Thoracic aorta (tissue), 2 donors: ENCODE measurements at places on chromosomes 5 and 9. TPM values are rescaled to one million over a fixed set of nuclear protein-coding genes. Genes with fewer than 3 reads are reported as not detected.

BAAT gene
- 0.92 TPM for total RNA-seq

CTSV gene
- total RNA-seq = 0.27 TPM

TAF1L gene
- not detected for total RNA-seq

SHB gene
- 41.7 TPM for total RNA-seq

CDH9 gene
- not detected for total RNA-seq

ELOVL7 gene
- total RNA-seq = 3.0 TPM

ARSI gene
- 4.3 TPM for total RNA-seq

SPINK5 gene
- 0.54 TPM for total RNA-seq

- H3K27ac ChIP-seq = peak overlapping the region; percentile 25
- no peak for DNase-seq
- peaks cover 17% of the 10 kb centered on the region for H3K36me3 ChIP-seq
- peaks cover 18% of the 10 kb centered on the region for H3K4me1 ChIP-seq
- no peak overlapping the region for H3K4me3 ChIP-seq
Observed at GRCh38 chr9:13110766-13111417, 168.6 kb downstream of the MPDZ start.

DNA sequence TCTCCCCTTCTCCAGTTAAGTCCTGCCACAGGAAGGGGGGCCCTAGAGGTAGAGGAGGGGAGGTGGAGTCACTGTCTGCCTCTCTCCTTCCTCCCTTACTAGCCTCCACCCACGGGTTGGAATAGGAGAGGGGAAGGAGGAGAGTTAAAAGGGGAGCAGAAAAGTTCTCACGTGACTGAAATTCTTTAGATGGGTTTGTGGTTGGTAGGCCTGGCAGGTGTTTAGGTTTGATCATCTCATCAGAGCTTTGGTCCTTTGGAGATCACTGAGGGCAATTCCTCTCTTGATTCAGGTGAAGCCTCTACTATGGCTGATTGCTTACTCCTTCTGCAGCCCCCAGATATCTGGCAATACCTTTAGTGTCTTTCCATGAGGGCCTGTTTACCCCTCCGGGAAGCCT lies 24.9 kb upstream of the C5orf63 start:
- no peaks in the 10 kb centered on the region for H3K4me1 ChIP-seq
- no peak overlapping the region for H3K27ac ChIP-seq

- H3K27ac ChIP-seq = peak overlapping the region; percentile 33
- DNase-seq = no peak
- peak overlapping the region; percentile 90 for H3K4me3 ChIP-seq
- H3K36me3 ChIP-seq = peaks cover 10% of the 10 kb centered on the region
Observed at GRCh38 chr9:134136118-134136995, 475 bp downstream of the WDR5 start.

DNA sequence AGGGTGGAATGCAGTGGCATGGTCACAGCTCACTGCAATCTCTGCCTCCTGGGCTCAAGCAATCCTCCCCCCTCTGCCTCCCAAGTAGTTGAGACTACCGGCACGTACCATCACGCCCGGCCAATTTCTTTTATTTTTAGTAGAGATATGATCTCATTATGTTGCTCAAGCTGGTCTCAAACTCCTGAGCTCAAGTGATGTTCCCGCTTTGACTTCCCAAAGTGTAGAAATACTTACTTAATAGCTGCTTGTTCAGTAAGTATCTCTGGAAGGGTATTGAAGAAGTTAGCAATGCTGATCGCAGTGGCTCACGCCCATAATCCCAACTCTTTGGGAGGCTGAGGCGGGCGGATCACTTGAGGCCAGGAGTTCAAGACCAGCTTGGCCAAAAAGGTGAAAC lies 35.7 kb upstream of the PLIN2 start:
- no peaks in the 10 kb centered on the region for H3K36me3 ChIP-seq
- H3K27ac ChIP-seq = no peak overlapping the region
- H3K27me3 ChIP-seq = no peaks in the 10 kb centered on the region
- no peaks in the 10 kb centered on the region for H3K4me1 ChIP-seq
- DNase-seq = no peak
- no peak overlapping the region for H3K4me3 ChIP-seq

- H3K4me1 ChIP-seq = no peaks in the 10 kb centered on the region
- H3K36me3 ChIP-seq = no peaks in the 10 kb centered on the region
- DNase-seq = no peak
- no peak overlapping the region for H3K4me3 ChIP-seq
- H3K27me3 ChIP-seq = no peaks in the 10 kb centered on the region
Observed at GRCh38 chr9:116899337-116900006, 212.4 kb downstream of the TRIM32 start.

DNA sequence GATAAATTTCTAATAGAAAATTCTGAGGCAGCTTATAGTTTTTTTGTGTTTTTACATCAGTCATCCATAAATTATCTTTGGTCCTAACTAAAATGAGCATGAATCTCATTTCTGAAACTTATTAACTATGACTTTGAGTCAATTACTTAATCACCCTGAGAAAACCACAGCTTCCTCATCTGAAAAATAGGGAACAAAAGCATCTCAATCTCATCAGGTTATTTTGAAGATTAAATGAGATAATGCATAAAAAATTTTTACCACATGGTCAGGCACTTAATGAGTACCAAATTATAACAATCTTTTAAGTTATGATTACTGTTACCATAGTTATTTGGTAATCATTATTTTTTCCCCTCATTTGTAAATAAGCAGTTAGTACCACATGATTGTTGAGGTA lies 279.1 kb downstream of the MAST4 start:
- no peak overlapping the region for H3K4me3 ChIP-seq
- H3K36me3 ChIP-seq = no peaks in the 10 kb centered on the region
- DNase-seq = no peak
- no peaks in the 10 kb centered on the region for H3K27me3 ChIP-seq
- no peaks in the 10 kb centered on the region for H3K4me1 ChIP-seq
- no peak overlapping the region for H3K27ac ChIP-seq

DNA sequence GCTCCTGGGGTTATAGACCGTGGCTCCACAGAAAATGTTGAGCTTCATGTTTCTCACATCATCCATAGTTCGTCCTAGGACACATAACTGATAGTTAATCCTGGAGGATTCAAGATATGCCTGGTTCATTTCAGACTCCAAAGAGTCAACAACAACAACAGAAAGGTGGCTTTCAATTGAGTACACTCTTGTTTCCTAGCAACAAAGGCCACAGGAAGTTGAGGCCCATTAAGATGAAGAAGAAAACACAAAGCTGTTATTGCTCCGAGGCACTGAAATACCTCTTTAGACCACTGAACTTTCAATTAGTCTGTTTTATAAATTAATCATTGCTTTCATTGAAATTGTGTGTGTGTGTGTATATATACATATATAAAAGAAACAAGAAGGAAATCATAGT lies 154.5 kb downstream of the YIPF5 start:
- H3K36me3 ChIP-seq = no peaks in the 10 kb centered on the region
- no peaks in the 10 kb centered on the region for H3K27me3 ChIP-seq
- H3K27ac ChIP-seq = no peak overlapping the region
- no peak overlapping the region for H3K4me3 ChIP-seq
- DNase-seq = no peak

DNA sequence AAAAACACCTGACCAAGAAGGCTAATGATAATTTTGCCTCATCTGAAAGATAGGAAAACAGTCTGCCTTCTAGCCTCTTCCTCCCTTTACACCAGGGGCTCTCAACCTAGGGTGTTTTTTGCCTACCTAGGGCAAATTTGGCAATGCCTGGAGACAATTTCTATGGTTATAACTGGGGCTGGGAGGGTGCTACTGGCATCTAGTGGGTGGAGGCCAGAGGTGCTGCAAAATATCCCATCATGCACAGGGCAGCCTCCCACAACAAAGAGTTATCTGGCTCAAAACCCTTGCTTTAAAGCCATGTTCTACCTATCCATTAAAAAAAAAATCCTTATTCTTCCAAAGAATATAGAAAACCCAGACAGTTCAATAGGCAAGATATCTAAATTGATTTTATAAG lies 45.0 kb upstream of the NR3C1 start:
- no peak for DNase-seq
- H3K27ac ChIP-seq = no peak overlapping the region
- H3K36me3 ChIP-seq = no peaks in the 10 kb centered on the region
- H3K4me3 ChIP-seq = no peak overlapping the region
- H3K27me3 ChIP-seq = no peaks in the 10 kb centered on the region

GRCh38 chr5:68886814-68887213 lies 207.0 kb upstream of the SLC30A5 start:
- H3K27ac ChIP-seq = no peak overlapping the region
- DNase-seq = no peak
- no peak overlapping the region for H3K4me3 ChIP-seq
- no peaks in the 10 kb centered on the region for H3K4me1 ChIP-seq
- H3K27me3 ChIP-seq = no peaks in the 10 kb centered on the region

- H3K4me1 ChIP-seq = peaks cover 19% of the 10 kb centered on the region
- H3K4me3 ChIP-seq = no peak overlapping the region
- H3K36me3 ChIP-seq = no peaks in the 10 kb centered on the region
Observed at GRCh38 chr9:86971742-86972141, 24.4 kb upstream of the GAS1 start.

DNA sequence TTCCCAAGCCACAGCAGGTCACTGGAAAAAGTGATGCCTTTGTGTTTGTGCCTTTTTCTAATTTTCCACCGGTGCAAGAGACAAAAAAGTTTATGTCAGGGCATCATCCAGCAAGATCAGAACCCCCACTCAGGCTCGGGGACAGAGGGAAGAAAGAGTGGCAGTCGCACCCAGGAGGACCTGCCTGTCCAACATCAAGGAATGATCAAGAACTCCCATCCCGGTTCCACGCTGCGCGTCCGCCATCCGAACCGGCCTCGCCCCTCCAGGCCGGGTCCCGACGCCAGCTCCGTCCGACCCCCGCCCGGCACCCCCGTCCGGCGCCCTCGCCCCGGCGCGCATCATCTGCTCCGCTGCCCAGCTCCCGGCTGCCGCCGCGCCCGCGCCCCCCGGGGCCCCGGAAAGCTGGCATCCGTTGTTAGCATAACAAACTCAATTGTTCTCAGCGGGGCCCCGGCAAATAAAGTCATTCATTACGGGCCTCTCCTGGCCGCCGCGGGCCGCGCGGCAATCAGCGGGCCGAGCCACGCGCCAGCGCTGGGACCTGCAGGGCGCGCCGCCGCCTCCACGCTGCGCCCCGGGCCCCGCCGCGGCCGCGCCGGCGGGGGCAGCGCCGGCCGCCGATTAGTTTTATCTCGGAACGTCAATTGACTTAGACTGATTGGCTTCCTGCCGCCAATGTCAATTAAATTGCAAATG lies 48.1 kb downstream of the PAX5 start:
- no peaks in the 10 kb centered on the region for H3K36me3 ChIP-seq
- H3K27me3 ChIP-seq = peaks cover 13% of the 10 kb centered on the region
- H3K4me1 ChIP-seq = peaks cover 4% of the 10 kb centered on the region
- DNase-seq = no peak

DNA sequence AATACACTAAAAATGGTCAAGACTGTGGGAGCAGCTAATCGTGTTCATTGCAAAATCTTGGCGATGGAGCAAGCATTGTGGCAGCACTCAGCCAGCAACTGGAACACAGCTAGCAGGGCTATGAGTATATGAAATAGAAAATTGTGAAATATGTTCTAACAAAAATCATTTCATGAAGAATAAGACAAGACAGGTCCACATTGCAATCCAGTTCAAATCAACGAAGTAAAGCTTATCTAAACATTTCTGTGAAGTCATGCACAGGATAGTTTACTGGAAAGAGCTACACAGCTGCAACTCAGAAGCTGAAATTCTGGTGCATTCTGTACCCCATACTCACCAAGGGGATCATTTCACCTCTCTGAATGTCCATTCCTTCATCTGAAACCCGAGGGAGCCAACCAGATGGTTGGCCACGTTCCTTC lies 5.3 kb upstream of the NFIL3 start:
- H3K36me3 ChIP-seq = no peaks in the 10 kb centered on the region
- no peak overlapping the region for H3K27ac ChIP-seq
- no peak for DNase-seq
- H3K4me1 ChIP-seq = no peaks in the 10 kb centered on the region
- no peaks in the 10 kb centered on the region for H3K27me3 ChIP-seq

GRCh38 chr5:30347858-30348257 lies 845.6 kb upstream of the CDH6 start:
- no peak for DNase-seq
- H3K27ac ChIP-seq = no peak overlapping the region
- H3K4me3 ChIP-seq = no peak overlapping the region
- no peaks in the 10 kb centered on the region for H3K36me3 ChIP-seq
- H3K27me3 ChIP-seq = no peaks in the 10 kb centered on the region

GRCh38 chr5:164002628-164003027 lies 497.2 kb downstream of the MAT2B start:
- no peak overlapping the region for H3K4me3 ChIP-seq
- no peak overlapping the region for H3K27ac ChIP-seq
- H3K36me3 ChIP-seq = no peaks in the 10 kb centered on the region
- no peaks in the 10 kb centered on the region for H3K4me1 ChIP-seq

DNA sequence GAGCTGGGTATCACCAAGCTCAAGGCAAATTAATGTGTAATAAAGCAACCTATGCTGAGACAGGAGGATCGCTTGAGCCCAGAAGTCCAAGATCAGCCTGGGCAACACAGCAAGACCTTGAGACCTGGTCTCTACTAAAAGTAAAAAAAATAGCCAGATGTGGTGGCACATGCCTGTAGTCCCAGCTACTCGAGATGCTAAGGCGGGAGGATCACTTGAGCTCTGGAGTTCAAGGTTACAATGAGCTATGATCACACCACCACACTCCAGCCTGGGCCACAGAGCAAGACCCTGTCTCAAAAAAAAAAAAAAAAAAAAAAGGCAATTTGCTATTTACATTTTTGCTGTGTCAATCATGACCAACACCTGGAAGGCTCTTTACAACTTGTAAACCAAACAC lies 5.2 kb downstream of the STRBP start:
- no peaks in the 10 kb centered on the region for H3K4me1 ChIP-seq
- DNase-seq = no peak
- no peak overlapping the region for H3K4me3 ChIP-seq
- no peaks in the 10 kb centered on the region for H3K27me3 ChIP-seq

GRCh38 chr5:67827541-67827940 lies 388.0 kb upstream of the PIK3R1 start:
- DNase-seq = no peak
- H3K27me3 ChIP-seq = no peaks in the 10 kb centered on the region
- no peaks in the 10 kb centered on the region for H3K36me3 ChIP-seq
- H3K27ac ChIP-seq = no peak overlapping the region
- H3K4me1 ChIP-seq = no peaks in the 10 kb centered on the region
- H3K4me3 ChIP-seq = no peak overlapping the region

DNA sequence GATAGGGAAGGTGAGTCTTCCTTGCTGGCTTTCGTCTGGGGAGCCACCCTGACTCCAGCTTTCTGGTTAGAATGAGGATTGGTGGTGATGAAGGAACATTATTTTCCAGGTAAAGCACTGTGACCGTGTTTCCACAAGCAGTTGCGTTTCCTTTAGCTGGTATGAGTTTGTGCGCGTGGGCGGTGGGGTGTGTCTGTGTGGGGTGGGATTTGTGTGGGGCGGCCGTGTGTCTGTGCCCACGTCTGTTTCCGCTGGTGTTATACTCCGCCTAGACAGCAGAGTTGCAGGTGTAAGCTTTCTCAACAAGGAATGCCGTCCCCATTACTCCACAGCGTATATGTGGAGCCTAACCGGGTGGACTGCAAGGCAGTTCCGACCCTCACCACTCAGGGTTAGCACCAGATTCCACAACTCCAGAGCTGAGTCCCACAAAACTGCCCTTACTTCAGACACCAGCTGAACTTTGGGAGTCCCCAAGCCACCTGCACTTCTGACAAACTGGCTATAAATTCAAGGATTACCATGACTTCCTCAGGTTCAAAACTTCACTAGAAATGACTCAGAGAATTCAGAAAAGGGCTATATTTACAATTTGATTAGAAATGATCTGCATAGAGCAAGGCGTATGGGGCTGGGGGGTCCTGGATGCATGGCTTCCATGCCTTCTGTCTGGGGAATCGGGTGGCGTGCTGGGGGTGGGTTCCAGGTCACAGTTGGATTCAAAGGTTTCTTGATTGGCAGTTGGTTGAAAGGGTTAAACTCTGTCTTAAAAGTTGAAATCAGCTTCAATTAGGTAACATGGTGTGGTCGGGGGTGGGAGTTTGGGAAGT lies 29.8 kb downstream of the PROP1 start:
- H3K27me3 ChIP-seq = no peaks in the 10 kb centered on the region
- H3K27ac ChIP-seq = no peak overlapping the region
- no peak for DNase-seq
- H3K36me3 ChIP-seq = no peaks in the 10 kb centered on the region
- no peaks in the 10 kb centered on the region for H3K4me1 ChIP-seq
